ENCODE measurements at places on chromosomes 6 and 20.

- no peak for DNase-seq
Measured at GRCh38 chr6:117007659-117008058, 130.6 kb downstream of the RFX6 start.

DNA sequence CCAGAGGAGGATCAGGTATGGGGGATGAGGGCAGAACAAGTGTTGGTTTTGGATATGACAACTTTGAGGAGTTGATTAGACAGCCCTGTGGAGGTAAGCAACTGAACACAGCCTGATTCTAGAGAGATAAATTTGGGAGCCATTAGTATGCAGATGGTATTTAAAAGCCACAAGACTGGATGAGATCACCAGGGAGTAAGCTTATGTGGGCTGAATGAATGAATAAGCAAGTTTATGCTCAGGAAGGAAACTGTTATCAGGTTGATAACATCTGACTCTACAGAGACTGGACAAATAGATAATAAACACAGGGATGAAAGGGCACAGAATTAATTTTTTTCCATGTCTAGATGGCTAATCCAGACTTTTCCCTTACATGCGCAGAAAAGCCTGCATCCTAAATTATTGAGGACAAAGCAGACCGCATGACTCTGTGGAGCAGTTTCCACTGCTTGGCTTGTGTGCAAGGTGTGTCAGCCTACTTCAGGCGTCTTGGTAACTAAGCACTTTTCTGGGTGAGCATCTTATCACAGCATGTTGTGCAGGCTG is 150.6 kb downstream of the GJA10 start:
- no peak for DNase-seq

GRCh38 chr6:49666930-49667757 is 30.5 kb upstream of the RHAG start:
- no peak for DNase-seq

DNA sequence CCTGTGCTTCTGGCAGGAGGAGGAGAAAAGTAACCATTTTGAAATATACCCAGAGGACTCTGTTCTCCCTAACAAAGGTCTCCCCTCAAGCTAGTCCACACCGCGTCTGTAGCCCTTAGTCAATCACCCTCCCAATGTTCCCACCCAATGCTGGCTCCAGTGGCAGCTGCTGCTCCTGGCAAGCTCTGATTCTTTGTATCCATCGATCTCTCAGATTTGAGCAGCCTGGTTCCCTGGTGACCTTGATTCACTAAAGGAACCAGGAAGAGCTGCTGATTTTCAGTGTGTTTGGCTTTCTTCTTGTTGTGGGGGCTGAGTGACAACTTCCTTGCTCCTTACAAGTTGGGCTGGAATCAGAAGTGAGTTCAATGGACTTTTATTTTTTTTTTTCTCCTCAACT is 68.5 kb downstream of the FOXC1 start:
- DNase-seq: no peak

GRCh38 chr6:137881522-137881886 is 14.4 kb downstream of the TNFAIP3 start:
- DNase-seq: no peak

- DNase-seq: no peak
Measured at GRCh38 chr6:44041461-44042260, 85.6 kb downstream of the MRPL14 start.

GRCh38 chr20:11077226-11077625 is 403.4 kb upstream of the JAG1 start:
- DNase-seq: no peak

DNA sequence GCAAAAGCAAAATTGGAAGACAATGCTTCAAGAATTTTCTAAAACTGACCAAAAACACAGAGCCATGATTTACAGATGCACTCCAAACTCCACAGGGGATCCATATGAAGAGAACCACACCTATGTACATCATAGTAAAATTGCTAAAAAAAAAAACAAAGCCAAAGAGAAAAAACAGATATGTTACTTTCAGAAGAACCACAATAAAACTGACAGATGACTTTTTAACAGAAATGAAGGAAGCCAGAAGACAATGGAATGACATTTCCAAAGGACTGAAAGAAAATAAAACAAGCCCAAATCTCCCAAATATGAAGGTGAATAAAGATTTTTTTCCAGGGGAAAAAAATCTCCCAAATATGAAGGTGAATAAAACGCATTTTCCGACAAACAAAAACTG is 17.5 kb downstream of the TRERF1 start:
- DNase-seq: no peak
